CD4-positive, alpha-beta T cell treated with Interleukin-4 for 4 hours (primary cell): ENCODE measurements at places on chromosomes 1 and 21.

GRCh38 chr1:33007190-33008050 lies 29.3 kb downstream of the AK2 start:
- peak; percentile 51 for DNase-seq

DNA sequence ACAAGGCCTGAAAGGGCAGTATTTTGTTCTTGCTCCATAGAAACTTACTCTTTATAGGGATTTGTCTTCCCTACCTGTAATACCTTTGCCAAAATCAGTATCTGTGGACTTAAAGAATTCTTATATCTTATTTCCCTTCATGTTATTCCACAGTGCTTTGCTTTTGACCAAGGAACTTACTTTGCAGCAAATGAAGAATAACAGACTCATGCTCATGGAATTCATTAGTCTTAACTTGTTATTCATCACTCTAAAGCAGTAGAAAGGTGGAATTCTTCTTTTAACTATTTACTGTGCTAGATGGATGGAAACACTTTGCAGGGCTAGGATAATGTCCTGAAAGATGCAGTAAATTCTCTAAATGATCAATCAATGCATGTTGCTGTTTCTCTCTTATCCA lies 45.9 kb downstream of the DUSP10 start:
- DNase-seq: no peak

- no peak for DNase-seq
Measured at GRCh38 chr1:52795464-52795863, 47.1 kb upstream of the ZYG11A start.

- no peak for DNase-seq
Measured at GRCh38 chr21:44414291-44415072, 40.8 kb upstream of the LRRC3 start.

DNA sequence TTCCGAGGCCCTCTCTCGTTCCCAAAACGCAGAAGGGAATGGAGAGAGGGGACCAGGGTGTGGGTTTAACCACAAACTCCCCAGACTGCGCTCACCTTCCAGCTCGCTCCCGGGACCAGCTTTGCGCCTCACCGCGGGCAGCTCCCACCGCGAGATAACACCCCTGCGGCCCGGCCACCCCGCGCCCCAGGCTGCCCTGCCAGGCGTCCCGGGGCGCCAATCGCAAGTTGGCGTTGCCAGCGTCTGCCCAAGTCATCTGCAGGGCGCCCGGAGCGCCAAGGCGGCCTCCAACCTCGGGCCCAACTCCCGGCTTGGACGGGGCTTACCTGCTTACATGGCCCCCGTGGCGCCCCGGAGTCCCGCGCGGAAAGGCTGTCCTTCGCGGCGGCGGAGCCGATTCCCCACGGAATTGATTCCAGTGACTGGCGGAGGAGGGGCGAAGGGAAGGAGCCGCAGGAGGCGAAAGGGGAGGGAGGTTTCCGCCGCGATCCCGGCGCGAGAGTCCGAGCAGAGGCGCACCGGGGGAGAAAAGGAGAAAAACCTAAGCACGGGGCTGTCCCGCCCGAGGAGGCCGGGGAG lies 456 bp downstream of the PTPN14 start:
- no peak for DNase-seq

- no peak for DNase-seq
Measured at GRCh38 chr1:24949331-24949881, 19.3 kb upstream of the RUNX3 start.

- DNase-seq: peak; percentile 60
Measured at GRCh38 chr1:244599937-244600350, 53.0 kb upstream of the DESI2 start.

GRCh38 chr1:11515368-11516300 lies 36.7 kb downstream of the DISP3 start:
- DNase-seq: no peak

GRCh38 chr1:69570356-69570755 lies 2.6 kb downstream of the LRRC7 start:
- DNase-seq: no peak

DNA sequence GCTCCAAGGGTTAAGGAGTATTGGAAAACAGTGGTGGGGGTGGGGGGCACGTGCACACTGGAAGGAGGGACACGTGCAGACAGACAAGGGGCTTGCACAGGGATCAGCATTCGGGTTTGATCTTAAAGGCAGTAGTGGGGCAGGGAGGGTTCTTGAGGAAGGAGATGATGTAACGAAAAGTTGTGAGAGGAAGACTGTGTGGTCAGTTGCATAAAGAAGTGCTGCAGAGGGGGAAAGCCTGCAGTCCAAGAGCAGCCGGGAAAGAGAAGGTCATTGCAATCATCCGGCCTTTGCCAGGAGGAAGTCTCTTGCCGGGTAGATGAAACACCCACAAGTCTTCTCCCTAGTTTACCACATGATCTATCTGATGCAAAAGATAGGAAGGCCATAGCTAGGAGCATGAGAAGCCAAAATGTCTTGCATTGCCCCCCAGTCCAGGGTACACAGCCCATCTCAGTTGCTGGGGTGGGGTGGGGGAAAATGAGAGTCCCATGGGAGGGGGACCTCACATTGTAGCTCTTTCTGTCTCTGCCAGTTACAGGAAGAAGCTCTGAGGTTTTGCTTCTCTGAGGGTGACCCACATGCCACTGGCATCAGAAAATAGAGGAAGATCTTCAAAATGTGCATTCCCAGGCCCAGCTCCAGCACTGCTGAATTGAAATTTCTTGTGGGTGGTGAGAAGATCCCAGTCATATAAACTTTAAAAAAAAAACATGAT lies 202.5 kb upstream of the RAB4A start:
- peak; percentile 6 for DNase-seq

GRCh38 chr1:110727246-110727645 lies 52.5 kb upstream of the KCNA3 start:
- no peak for DNase-seq

GRCh38 chr1:64584479-64584878 lies 114.5 kb downstream of the CACHD1 start:
- DNase-seq: no peak

GRCh38 chr1:231395076-231395997 lies 26.8 kb downstream of the EGLN1 start:
- no peak for DNase-seq

- DNase-seq: no peak
Measured at GRCh38 chr1:204859861-204860267, 10.8 kb upstream of the NFASC start.

- DNase-seq: no peak
Measured at GRCh38 chr1:223010582-223011504, 132.2 kb downstream of the TLR5 start.

GRCh38 chr1:110341872-110342331 lies 2.7 kb downstream of the RBM15 start:
- no peak for DNase-seq

DNA sequence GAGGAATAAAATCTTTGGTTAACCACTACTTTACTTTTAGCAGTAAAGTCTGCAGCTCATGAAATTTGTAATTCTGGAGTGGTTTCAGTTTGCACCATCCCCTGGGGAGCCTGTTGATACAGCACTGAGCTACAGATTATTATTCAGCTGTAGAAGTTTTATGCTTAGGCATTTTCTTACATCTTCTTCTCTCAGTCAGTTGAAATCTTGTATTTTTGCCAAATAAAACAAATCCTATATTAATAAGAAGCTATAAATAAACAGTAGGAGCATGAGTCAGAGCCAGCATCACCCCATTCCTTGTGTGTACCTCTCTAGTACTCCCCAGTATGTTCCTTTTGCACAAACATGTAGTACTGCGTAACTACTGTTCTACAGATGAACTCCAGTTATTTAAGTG lies 118.9 kb downstream of the ATF6 start:
- no peak for DNase-seq

DNA sequence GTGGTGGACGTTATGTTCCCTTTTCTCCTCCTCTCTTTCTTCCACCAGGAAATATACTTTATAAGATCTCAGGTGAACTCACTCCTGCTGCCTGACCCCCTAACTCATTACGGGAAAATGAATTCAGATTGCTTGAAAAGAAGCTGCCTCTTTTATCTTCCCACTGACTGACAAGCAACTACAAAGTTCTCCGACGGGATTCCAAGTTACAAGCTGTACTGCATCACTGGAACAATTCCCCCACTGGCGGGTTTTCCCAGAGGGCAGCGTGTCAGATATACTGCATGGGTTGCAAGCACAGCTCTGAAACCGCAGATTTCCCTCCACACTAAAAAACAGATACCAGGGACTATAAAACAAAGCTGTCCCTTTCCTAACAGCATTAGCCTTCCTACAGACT lies 390.6 kb downstream of the KCTD3 start:
- no peak for DNase-seq

GRCh38 chr1:24235921-24236788 lies 49.1 kb upstream of the IFNLR1 start:
- no peak for DNase-seq

DNA sequence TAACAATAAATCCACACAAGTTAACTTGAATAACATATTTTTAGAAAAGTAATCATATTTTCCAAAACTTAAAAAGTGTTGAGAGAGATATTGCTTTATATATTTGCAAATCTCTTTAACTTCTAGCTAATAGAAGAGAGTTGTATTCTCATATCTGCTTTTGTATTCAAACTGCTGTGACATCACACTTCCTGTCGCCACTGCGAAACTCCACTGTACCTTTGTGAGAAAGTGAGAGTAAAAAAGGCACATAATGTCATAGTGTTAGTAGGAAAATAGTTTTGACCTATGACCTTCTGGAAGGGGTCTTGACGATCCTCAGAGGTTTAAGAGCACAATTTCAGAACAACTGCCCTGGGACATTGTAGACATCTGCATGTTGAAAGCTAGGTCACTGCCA lies 21.6 kb downstream of the AK5 start:
- no peak for DNase-seq

GRCh38 chr1:214234635-214235025 lies 46.3 kb upstream of the SMYD2 start:
- DNase-seq: no peak

GRCh38 chr1:42981255-42981805 lies 22.7 kb upstream of the SLC2A1 start:
- DNase-seq: no peak

DNA sequence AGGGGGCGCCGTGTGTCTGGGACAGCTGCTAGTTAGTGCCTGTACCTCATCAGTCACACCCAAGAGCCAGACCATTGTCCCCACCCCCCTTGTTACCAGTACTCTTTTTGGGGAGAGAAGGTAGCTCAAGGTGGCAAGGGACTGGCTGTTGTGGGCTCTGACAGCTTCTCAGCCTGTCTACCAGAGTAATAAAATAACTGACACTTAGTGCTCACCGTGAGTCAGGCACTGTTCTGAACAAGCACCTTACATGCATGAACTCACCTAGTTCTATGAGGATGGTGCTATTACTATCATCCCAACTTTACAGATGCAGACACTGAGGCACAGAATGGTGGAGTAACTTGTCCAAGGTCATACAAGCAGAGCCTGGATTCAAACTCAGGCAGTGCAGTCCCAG lies 34.7 kb downstream of the IER5 start:
- no peak for DNase-seq

DNA sequence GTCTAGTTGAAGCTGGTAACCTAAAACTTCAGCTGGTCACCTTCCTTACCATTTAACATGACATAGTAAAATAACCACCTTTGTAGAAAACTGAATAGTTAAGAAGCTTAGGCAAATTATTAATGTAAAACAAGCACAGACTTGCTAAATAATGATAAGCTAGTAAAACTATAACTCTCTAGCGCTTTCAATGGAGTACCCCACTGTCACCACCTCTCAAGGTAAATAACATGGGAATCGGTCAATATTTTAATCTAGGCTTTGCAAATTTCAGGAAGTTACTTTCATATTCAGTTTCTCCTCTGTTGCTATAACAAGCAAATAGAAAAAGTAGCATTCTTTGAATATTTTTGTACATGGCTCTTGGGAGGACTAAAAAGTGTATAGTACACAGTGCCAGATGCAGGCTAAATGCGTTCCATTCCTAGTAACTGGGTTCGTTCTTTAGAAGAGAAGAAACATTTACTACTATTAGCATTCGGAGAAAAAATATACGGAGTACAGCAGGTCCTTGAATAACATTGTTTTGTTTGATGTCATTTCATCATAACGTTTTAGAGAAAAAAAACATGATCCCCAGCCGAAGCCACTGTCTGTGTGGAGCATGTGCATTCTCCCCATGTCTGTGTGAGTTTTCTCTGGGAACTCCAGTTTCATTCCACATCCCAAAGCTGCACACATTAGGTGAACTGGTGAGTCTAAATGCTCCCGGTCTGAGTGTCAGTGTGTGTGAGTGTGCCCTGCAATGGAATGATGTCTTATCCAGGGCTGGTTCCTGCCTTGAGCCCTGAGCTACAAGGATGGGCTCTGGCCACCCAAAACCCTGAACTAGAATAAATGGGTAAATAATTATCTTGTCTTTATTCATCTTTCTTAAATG lies 52.5 kb downstream of the EPRS1 start:
- no peak for DNase-seq

- no peak for DNase-seq
Measured at GRCh38 chr1:235887676-235888075, 21.0 kb upstream of the LYST start.

DNA sequence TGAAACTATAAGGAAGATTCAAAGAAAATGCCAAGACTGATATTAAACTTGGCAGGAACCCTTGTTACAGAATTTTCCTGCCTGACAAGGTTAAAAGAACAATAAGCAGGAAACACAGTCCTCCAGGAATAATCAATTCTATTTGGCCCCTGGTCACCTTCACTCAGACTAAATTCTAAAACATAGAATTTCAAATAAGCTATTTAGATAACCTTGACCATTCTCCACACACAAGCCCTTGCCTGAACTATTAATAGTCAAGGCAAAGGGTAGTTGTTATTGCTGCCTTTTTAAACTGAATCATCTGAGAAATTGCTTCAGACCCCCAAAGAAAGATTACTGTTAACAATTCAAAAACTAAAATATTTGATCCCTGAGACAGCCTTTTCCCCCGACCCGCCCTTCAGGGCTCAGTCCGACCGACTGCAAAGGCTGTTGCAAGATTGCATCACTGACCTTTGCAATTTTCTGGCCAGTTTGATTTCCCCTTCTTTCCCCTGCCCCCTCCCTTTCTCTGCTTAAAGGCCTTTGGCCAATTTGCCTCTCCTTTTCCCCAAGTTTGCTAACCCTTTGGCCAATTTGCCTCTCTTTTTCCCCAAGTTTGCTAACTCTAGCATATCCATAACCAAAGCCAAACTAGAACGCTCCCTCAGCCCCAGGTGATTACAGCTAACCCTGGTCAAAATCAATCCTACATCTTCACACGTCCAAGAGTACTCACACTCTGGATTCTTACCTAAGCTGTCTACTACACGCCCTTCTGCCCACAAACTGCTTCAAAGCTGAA lies 1.4 kb upstream of the G0S2 start:
- DNase-seq: no peak

- no peak for DNase-seq
Measured at GRCh38 chr1:41842326-41842725, 76.4 kb downstream of the HIVEP3 start.
